Stimulated activated CD4-positive, alpha-beta T cell treated with anti-CD3 and anti-CD28 coated beads, Interleukin-4, amount 100 ng/mL, for 4 hours (primary cell): ENCODE measurements at places on chromosomes 5 and 9.
A peak's percentile ranks its signal among the peaks of the same experiment; 100 is the strongest.

DNA sequence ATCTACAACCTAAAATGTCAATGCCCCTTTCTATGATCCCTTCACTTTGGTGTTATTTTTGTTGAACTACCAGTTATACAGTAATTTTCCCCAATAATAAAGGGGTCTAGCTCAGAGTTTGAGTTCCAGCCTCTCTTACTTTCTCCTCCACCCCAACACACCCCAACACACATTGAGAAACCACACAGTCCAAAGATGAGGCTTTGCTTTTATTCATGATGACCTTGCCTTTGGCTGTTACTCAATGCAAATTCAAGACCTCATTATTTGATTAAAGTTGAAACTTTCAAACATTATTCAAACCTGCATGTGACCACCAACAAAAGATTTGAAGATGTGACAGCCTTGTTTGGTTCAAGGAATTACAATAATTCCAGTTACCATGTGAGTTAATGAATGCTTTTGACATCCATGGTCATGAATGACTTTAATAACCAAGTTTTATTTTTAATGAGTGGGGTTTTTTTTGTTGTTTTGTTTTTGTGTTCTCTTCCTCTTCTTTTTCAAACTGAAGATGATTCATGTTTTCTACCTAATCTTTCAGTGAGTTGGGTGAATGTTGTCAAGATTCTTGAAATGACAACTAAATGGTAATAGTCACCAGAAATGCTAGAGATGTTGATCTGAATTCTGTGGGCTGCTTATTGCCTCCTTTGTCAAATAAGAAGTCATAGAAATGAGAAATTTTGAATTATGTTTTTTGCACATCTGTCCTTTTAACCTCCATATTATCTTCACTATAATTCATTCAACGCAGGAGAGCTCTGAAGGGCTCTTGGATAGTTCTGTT, 106.0 kb downstream of the HACD4 start:
- DNase-seq, result no peak

- no peak for DNase-seq
Observed at GRCh38 chr5:180498378-180498777, 4.2 kb downstream of the CNOT6 start.

GRCh38 chr5:143182901-143183820, 220.3 kb downstream of the NR3C1 start:
- DNase-seq, result peak; percentile 43

GRCh38 chr9:120898396-120898795, 21.4 kb upstream of the PHF19 start:
- no peak for DNase-seq

DNA sequence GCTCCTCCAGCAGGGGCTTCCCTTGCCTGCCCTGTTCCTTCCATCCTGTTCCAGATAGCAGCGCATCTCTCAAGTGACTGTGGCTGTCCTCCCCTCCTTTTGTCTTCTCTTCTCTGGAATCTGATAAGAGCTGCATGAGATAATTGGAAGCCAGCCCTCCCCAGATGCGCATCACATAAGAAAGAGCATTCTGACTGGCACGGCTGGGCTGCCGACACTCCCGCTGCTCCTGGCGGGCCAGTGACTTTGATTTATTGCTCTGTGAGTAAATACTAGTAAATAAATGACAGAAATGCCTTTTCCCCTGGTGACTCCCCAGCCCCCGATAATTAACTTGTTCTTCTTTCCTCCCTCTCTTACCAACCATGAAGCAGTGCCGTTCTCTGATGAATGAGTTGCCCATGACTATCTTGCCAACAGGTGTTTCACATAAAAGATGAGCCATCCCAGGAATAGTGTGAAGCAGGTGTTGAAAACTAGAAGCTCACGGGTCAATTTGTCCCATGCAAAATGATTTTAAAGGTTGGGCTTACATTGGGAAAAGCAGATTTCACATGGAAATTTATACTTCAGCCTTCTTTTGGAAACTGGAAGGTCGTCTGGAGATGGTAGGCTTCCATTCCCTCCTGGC, 212.3 kb downstream of the ERCC6L2 start:
- DNase-seq, result no peak

GRCh38 chr5:145574889-145575573, 260.1 kb downstream of the PRELID2 start:
- no peak for DNase-seq

GRCh38 chr9:112049811-112050516, 125.1 kb downstream of the SUSD1 start:
- no peak for DNase-seq

- DNase-seq, result no peak
Observed at GRCh38 chr5:167217097-167217743, 1074.2 kb upstream of the WWC1 start.

DNA sequence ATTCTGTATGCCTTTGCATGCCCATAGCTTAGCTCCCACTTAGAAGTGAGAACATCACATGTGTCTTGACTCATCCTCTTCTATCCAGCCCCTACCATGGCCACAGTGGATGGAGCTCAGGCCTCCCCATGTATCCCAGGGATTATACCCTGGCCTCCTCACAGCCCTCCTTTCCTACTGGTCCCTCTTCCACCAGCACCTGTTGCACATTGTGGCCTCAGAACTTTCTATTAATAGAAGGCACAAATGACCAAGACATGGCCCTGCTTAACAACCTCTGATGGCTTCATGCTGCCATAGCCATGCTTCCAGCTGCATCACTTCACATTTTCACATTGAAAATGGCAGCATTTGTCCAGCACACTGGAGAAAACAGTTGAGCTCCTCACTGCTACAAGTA, 315.4 kb downstream of the CDK5RAP2 start:
- no peak for DNase-seq

DNA sequence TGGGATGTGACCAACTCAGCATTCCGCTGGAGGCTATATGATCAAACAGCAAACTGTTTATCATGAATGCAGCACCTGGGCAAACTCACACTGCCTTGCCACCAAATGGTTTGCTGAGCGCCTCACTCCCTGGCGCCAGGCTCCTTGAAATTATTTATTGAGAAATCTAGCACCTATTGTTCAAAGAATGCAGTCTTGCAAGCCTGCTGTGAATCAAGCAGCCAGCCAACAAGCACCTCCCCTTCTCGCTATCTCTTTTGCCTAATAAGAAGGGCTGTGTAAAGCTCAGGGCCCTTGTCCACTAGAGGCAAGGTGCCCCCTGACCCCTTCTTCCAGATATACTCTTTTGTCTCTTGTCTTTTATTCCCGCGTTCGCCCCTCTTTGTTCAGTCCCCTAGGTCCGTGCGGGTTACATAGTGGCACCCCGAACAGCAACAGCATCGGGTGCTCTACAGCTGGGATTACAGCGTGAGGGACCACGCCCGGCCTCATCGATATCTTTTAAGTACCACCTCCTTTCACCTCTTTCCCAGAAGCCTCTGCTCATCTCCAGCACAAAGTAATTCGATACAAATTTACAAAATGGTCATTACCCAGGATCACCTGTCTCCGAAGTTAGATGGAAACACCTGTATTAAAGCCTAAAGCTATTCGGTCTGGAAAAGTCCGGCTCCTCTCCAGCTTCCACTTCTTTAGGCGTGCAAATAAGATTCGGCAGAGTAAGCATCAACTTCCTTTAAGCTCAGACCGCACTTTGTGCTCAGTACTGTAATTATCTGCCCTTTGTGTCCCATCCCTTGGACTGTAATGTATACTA, 896 bp downstream of the RIGI start:
- no peak for DNase-seq

DNA sequence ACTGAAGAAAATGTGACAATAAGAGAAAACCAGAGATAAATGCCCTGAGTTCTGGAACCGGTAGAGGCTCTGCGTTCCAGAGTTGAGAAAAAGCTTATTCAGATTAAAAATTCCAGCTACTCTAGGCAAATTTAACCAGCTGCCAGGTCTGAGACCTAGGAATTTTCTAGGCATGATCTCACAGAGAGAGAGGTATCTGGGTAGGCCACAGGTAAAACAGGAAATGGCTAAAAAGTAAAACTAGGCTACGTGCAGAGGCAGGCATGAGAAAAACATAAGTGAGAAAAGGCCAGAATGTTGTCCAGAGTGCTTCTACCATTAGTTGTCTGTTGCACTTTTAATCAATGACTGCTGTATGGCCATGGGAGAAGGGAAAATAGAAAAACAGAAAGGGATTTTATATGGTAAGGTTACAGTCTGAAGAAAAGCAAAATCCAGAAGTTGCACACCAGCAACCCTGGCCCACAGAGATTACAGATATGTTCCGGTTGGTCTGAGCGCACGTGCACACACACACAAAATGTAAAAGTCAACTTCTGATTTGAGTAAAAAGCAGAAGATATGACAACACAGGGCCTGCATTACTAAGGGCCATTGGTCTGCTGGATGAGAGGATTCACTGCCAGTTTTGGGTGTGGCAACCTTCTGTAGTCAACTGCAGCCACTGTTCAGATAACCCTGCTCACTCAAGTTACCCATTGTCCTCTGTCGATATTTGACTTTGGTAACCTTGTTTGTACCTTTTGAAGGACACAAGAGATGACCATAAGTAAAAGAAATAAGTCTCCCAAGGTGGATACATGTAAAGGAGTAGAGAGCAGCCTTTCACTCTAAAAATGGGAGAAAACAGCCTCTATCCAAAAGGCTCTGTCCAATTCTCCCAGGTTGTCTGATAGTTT, 266.0 kb downstream of the DTWD2 start:
- DNase-seq, result no peak

DNA sequence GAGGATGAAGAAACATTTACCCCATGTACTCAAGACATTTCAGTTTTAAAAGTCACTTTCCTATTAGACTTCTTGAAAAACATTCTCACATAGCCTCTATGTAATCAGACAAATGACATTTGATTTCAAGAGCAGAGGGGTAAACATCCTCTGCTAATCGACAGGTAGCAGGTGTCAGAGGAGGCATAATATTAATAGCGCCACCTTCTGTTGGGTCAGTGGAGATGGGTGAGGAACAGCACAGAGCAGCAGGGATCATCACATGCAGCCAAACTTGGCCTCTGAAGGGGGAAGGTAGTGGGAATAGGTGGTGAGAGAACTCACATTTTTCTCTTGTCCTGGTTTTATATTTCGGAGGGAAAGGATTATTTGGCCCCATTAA, 3.3 kb upstream of the LSM11 start:
- no peak for DNase-seq

DNA sequence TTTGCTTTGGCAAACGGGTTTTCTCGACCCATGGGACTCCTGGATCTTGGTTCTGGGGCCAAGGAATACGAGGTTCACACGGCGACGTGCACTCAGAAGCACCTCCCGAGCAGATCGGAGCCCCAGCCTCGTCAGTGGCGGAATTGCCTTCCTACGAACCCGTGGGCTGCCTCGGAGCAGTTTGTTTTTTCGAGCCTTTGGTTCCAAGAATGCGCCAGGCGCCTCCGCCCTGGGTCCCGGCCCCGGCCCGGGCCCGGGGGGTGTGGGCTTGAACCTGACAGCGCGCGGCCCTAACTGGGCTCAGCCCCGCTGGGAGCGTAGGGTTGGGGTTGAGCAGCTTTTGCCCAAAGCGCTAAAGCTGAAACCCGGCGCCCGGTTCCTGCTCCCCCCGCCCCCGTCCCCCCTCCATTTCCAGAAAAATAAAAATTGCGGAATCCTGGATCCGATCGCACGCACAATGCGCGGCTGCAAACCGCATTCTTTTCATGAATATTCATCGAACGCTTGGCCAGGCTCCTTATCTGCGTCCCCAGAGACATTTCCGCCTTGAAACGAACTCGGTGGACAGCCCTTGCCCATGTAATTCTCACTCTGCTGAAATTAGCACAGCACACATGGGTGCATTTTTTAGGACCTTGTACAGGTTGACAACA, 1.0 kb downstream of the BASP1 start:
- DNase-seq, result no peak

GRCh38 chr5:114411380-114411931, 49.6 kb downstream of the KCNN2 start:
- DNase-seq, result no peak

DNA sequence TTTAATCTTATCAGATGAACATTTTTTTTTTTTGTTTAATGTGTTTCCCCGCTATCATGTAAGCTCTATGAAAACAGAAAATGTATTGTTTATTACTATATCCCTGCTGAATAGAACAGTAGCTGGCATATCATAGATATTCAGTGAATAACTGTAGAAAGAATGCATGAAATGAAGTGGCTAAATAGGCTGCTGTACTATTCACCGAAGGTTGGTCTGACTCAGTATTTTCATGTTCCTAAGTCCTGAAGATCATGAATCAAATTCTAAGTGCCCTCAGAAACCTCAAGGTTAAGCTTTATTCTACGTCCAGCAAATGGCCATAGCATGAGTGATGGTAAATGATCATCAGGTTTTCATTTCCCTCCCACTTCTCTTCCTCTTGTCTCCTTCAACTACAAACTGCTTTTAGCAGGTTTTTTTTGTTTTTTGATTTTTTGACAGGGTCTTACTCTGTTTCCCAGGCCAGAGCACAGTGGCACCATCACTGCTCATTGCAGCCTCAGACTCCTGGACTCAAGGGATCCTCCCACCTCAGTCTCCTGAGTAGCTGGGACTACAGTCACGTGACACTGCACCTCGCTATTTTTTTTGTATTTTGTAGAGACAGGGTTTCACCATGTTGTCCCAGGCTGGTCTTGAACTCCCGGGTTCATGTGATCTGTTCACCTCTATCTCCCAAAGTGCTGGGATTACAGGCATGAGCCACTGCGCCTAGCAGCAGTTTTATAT, 19.1 kb upstream of the ZFAND5 start:
- DNase-seq, result no peak

DNA sequence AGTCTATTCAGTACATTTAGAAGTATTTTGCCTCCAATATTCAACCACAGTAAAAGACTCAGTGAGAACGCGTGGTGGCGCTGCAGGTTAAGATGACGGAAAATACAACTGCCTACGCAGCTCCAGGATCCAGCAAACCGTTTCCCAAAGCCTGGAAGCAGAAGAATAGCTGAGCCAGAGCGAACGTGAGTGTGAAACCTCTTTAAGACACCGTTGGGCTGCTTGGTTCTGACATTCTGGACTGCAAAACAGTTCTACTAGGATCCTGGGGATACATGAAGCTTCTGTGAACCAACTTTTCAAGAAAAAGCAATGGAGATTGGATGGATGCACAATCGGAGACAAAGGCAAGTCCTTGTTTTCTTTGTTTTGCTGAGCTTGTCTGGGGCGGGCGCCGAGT, at the start of gene PCDHB16:
TSS of gene PCDHB16 (plus strand) at position 140 of the 400 bp plus-strand sequence. CDS start at position 313, 173 bp downstream.
- no peak for DNase-seq

GRCh38 chr5:80369521-80369920, 38.3 kb upstream of the ZFYVE16 start:
- DNase-seq, result no peak

DNA sequence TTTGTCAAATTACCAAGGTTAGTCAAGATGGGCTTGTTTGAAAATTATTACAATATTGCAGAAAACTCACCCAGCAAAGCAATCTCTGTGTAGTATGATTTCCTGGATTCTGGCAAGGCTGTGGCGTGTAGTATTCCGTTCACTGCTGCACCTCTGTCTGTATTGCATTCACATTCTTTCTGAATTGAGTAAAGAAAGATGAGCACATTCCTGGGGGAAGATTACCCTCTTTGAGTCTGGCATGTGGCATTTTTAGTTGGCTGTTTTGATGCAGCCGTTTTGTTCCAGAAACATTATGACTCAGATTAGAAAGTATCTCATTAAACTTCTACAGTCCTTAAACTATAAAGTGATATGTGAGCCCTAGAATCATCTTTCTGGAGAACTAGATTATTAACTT, 197.7 kb downstream of the TENT4A start:
- no peak for DNase-seq

- peak; percentile 93 for DNase-seq
Observed at GRCh38 chr5:132496191-132496630, 5.6 kb upstream of the IRF1 start.
